ENCODE measurements at places on chromosomes 6 and 20. TPM values are rescaled to one million over a fixed set of nuclear protein-coding genes. Genes with fewer than 3 reads are reported as not detected.

The SLC44A4 gene
- total RNA-seq: not detected

GRCh38 chr20:17097603-17098002 lies 129.2 kb upstream of the PCSK2 start:
- no peak for DNase-seq

DNA sequence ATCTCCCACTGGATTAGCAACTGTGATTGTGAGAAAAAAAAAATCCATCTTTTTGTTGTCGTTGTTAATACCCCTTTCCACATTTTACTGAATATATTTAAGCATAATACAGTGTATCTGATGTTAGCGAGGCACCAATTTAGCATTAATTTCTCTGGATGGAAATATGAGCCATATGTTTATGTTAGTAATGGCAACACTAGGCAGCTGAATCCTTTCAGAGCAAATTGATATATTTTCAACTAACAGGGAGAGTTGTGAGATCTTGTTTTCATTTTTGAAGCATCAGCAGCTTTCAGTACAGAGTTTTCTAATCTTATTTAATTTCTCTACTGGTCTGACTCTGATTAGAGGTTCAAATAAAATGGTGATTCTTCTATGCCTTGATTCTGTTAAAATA lies 84.8 kb upstream of the HDAC2 start:
- no peak for DNase-seq

DNA sequence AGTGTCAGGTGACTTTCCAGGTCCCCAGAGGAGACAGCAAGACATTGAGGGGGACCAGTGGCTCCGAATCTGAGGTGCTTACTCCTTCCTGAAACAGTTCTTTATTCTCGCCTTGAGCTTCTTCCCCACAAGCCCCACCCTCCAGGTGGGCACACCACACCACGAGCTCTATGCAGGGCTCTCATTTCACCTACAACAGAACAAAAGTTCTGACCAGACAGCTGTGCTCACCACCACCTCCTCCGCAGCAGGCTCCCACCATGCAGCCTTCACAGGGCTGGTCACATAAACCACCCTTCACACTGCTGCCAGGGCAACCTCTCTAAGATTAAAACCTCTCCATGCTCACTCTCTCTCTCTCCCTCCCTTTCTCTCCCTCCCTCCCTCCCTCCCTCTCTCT lies 384.5 kb upstream of the ARID1B start:
- no peak for DNase-seq

Data from dorsolateral prefrontal cortex (tissue), 122 donors.